Activated T-cell treated with anti-CD3 and anti-CD28 coated beads, Interleukin-2, amount 50 U/mL, for 4 hours (primary cell): ENCODE measurements at places on chromosomes 2 and 18. TPM values are rescaled to one million over a fixed set of nuclear protein-coding genes. Genes with fewer than 3 reads are reported as not detected.

GRCh38 chr2:207318181-207318628 lies 152.5 kb upstream of the KLF7 start:
- DNase-seq, result no peak

DNA sequence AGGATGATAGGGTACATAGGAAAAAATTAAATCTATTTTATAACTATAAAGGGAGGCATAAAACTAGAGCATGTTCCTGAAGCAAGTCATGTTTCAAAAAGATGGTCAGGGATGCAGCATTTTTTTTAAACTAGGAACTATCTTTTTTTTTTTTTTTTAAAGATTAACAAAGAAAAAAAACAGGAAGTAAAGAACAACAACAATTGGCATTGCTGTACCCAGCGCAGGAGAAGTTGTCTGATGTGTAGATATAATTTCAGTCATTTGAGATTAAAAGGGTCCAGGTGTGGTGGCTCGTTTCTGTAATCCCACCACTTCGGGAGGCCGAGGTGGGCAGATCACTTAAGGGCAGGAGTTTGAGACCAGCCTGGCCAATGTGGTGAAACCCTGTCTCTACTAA lies 41.5 kb downstream of the PMAIP1 start:
- DNase-seq, result no peak

The DCDC2C gene
- not detected for total RNA-seq

DNA sequence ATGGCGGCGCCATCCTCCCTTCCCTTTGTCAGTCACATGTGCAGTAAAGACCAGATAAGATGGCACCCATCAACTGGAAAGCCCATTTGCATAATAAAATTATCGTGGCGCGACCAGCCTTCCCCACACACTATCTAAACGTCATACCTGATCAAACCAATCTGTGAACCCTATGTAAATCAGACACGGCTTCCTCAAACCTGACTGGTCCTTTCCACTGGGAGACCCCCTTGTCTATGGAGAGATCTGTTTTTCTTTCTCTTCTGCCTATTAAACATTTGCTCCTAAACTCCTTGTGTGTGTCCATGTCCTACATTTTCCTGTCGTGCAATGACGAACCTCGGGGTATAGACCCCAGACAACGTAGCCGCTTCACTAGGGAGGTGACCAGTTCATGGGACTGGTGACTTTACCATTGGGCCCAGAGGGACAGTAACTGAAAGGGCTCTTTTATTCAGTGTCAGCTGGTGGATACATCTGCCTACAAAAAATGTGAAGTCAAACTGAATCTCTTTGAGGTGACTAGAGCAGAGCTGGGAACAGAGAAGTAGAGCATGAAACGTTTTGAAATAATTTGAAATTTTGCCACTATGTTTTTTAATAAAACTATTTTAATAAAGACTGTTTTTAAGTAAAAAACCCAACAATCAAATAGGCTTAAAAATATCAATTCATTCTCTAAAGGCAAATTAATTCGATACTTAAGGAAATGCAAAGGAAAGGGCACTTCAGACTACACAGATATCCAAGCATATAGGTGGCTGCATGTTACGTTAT lies 87.5 kb downstream of the SOCS6 start:
- DNase-seq, result no peak

The ALLC gene
- total RNA-seq, result not detected

- DNase-seq, result no peak
These were observed 285.8 kb downstream of the C1D start for GRCh38 chr2:67777010-67777409.

DNA sequence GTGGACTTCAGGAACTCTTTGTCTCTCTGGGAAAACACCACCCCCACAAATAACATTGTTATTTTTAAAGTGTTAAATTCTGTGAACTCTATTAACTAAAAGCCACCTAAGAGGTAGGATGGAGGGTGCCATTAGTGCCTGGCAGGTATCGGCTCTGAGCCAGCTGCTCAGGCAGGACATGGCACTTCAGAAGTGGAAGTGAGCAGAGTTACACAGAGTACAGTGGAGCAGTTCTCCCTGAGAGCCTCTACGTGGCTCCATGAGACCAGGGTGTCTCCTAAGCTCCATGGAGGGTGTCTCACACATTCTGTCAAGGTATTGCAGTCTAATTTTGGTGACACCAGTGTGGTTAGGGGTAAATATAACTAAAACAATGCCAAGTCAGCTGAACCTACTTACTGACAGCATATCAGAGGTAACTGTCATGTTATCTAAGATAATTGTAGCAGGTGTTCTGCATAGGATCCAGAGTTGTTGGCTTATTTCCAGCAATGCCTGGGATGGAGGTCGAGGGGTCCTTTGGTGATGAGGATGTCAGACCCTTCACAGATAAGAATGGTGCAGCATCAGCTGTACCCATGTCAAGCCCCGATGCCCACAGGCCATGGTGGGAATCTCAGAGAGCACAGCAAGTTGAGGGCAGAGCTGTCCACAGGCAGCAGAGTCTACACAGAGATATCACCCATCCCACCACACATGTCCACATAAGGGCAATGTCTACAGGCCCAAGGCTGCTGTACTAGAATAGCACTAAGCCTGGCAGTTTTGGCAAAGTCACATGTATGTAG lies 8.6 kb upstream of the MALL start:
- DNase-seq, result no peak

GRCh38 chr2:110167326-110168000 lies 37.4 kb downstream of the NPHP1 start:
- no peak for DNase-seq

- no peak for DNase-seq
These were observed 187.5 kb upstream of the DTNA start for GRCh38 chr18:34522603-34523002.

DNA sequence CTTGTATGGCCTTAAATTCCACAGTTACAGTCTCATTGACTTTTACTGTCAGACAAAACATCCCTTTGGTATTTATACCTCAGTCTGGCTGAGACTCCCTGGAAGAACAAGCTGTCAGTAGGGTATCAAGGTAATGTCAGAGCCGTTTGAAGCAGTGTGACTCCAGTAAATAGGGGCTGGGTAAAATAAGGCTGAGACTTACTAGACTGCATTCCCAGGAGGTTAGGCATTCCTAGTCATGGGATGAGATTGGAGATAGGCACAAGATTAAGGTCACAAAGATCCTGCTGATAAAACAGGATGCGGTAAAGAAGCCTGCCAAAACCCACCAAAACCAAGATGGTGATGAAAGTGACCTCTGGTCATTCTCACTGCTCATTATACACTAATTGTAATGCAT lies 219.5 kb upstream of the SKOR2 start:
- DNase-seq, result no peak

- DNase-seq, result no peak
These were observed 3.9 kb upstream of the TMEM163 start for GRCh38 chr2:134722728-134723127.

DNA sequence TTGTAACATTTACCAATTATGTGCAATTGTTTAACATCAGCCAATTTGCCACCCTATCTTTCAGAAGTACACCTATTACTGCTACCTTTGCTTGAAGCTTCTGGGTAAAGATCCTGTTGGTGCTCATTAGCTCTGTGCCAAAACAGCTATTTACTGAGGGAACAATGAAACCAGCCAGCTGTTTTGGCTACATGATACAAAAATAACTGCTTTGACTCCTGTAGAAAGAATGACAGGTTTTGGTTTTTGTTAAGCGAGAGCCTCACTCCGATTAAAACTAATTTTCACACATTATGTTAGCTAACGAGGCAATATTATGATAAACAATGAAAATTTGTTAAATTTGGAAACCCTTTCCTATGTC lies 907.0 kb downstream of the EPHA4 start:
- no peak for DNase-seq

DNA sequence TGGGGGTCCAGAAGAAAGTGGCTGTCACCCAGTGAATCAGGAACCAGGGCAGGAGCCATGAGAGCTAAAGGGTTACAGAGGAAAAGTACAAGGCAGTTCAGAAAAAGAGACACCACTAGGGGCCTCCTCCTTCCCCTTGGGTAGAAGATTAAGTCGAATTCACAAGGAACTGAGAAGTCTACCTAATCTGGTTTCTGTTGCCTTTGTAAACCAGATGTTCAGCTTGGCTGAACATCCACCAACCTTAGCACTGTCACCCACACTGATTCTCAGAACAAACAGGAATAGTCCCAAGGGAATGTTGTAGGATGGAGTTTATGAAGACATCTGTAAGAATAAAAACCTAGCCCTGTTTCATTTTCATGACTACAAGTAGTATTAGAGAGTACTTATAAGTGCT lies 90.4 kb upstream of the NOSTRIN start:
- DNase-seq, result no peak

The LRP2 gene
- total RNA-seq, result 0.03 TPM

DNA sequence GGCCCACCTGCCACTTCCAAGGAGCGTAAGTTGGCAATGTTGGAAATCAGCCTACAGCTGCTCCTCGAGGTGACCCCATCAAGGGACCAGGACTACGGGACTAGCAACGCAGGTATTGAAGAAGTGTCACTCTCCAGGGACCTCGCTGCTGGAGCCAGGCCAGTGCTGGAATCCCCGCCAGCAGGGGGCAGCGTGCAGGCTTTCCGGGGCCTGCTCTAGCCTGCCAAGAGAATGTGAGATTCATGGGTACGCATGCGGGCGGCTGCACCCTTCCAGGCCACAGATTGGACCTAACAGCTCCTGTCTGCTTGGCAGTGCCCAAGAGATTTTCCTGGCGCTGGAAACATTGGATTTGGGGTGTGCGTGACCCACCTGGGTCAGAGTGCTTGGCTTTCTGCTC lies 182.8 kb upstream of the RAB12 start:
- no peak for DNase-seq

GRCh38 chr2:25202275-25202674 lies 33.9 kb upstream of the POMC start:
- DNase-seq, result no peak

DNA sequence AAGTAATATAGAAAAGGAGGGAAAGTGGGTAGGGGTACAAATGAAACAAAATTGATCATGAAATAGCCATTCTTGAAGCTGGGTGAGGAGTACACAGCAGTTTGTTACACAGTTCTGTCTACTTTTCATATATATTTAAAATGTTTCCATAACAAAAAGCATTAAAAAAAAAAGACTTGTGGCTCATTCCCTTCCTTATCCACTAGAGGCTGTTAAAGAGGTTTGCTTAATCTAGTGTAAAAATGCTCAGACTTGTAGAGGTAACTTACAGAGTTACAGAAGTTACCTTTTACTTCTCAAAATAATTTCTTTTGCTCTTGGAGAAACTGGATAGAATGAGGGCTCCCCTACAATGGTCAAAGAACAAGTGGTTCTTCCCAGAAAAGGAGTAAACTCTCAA lies 8.1 kb upstream of the WIPF1 start:
- DNase-seq, result no peak

The MYO3B gene
- total RNA-seq, result 0.08 TPM

DNA sequence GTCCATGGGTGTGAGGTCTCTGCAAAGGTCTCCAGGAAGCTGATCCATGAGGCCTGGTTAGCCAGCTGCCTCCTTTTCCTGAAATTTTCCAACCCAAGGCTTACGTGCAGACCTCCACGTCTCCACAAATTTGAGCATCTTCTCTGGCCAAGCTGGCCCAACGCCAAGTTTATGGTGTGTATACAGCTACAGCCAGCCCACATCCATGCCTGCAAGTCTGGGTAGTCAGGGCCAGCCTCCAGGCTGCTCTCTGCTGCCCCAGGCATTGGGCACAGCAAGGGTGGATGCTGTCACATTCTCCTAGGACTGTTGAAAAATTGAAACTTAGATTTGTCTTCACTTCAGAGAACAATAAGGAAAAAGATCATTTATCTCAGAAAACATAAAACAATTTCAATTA lies 525.5 kb upstream of the CHAC2 start:
- DNase-seq, result no peak

GRCh38 chr2:74690571-74690970 lies 36.5 kb downstream of the SEMA4F start:
- no peak for DNase-seq

The STON1 gene
- total RNA-seq, result 0.76 TPM

The LBX2 gene
- total RNA-seq, result 0.22 TPM

- DNase-seq, result no peak
These were observed 28.7 kb downstream of the SMAD2 start for GRCh38 chr18:47901624-47902362.

The PLCL1 gene
- 0.94 TPM for total RNA-seq

DNA sequence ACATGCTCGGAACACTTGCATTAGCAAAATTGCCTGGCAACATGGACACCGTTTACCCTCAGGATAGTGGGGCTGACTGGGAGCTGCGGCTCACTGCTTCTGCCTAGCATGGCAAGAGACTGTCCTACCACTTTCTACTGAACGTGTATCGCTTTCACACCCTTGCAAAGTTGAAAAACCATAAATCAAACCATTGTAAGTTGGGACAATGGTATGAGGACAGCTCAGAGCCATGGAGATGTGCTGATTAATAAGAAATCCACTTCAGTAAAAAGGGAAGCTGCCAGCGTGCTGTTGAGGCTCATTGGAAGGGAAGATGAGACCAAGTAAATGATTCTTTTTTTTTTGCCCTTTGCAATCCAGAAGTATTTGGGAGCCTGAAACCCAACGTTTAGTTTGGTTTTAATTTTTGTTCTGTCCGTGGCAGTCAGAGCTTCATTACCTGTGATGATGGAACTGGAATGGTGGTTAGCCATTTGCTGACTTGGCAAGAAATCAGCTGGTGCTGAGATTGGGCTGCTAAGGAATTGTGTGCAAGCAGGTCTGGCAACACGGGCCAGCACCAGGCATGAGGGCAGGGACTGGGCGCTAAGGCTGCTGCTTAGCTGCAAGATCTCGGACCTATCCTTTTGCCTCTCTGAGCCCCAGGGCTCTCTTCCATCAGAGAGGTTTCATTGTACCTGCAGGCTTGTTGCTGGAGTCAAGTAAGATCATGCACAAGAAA lies 75.5 kb upstream of the HS6ST1 start:
- no peak for DNase-seq

DNA sequence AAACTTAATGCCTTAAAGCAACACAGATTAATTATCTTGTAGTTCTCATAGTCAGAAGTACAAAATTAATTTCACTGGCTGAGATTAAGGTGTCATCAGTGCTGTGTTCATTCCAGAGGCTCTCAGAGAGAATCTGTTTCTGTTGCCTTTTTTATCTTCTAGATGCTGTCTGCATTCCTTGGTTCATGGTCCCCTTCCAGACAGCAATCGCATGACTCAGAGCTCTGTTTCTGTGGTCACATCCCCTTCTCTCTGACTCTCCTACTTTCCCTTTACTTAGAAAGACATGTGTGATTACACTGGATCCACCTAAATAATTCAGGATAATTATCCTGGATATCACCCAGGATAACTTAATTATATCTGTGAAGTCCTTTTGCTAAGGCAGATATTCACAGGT lies 148.6 kb downstream of the MAIP1 start:
- no peak for DNase-seq
